ENCODE measurements at places on chromosomes 5 and 9.

GRCh38 chr5:97224112-97224750, 41.2 kb upstream of the RIOK2 start:
- no peak for DNase-seq

GRCh38 chr9:107425101-107426025, 64.2 kb downstream of the KLF4 start:
- DNase-seq: peak; percentile 24

DNA sequence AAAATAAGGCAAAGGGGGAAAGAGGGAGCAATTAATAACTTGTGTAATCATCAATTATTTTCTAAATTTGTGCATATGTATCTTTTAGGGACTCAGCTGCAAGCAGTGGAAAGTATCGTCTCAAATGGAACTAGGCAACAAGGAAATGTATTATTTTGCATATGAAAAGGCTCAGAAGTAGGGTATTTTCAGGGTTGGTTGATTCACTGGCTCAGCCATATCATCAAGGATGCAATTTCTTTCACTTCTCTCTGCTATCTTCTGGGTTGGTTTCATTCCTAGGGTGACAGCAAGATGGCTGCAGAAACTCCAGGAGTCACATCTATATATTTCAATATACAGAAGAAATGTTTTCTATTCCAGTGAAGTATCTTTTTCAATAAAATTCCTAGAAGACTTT, 509.8 kb downstream of the DMAC1 start:
- DNase-seq: no peak

DNA sequence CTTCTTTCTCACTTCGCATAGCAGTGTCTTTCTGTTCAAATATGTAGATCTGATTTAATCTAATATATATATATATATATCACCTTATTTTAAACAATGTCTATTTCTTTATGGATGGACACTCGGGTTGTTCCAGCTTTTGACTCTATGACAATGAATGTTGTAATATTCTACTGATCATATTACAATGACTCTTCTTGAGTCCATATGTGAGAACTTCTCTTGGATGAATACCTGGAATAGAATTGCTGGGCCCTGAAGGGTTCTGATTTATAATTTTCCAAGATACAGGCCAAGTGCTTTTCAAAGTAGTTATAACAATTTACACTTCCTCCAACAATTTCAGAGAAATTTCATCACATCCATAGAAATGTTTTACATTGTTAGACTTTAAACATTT, 28.8 kb downstream of the NTRK2 start:
- DNase-seq: no peak

DNA sequence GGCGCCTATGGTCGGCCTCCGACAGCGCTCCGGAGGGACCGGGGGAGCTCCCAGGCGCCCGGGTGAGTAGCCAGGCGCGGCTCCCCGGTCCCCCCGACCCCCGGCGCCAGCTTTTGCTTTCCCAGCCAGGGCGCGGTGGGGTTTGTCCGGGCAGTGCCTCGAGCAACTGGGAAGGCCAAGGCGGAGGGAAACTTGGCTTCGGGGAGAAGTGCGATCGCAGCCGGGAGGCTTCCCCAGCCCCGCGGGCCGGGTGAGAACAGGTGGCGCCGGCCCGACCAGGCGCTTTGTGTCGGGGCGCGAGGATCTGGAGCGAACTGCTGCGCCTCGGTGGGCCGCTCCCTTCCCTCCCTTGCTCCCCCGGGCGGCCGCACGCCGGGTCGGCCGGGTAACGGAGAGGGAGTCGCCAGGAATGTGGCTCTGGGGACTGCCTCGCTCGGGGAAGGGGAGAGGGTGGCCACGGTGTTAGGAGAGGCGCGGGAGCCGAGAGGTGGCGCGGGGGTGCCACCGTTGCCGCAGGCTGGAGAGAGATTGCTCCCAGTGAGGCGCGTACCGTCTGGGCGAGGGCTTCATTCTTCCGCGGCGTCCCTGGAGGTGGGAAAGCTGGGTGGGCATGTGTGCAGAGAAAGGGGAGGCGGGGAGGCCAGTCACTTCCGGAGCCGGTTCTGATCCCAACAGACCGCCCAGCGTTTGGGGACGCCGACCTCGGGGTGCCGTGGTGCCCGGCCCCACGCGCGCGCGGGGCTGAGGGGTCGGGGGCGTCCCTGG, 561 bp downstream of the DAPK1 start:
- no peak for DNase-seq

- DNase-seq: peak; percentile 41
Measured at GRCh38 chr5:38556599-38557307, at the start of gene LIFR. Gene LIFR, minus strand, starts transcription at chr5:38556646. Its CDS starts 25,999 bp downstream, at chr5:38530647.

- no peak for DNase-seq
Measured at GRCh38 chr5:5558638-5559527, 136.4 kb downstream of the ICE1 start.

DNA sequence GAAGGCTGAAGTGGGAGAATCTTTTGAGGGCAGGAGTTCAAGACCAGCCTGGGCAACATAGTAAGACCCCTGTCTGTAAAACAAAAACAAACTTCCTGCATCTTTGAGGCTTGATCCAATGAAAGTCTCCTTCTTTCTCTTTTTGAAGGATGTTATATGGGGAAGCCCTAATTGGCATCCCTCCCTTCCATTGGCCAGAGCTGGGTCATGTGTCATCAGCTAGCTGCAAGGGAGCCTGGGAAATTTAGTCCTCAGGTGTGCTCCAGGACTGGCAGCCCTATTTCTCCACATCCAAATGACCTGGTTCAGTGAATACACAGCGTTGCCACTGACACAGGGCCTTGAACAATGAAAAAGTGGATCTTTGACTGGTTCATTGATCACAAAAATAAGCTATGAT, 9.0 kb upstream of the IER5L start:
- no peak for DNase-seq

DNA sequence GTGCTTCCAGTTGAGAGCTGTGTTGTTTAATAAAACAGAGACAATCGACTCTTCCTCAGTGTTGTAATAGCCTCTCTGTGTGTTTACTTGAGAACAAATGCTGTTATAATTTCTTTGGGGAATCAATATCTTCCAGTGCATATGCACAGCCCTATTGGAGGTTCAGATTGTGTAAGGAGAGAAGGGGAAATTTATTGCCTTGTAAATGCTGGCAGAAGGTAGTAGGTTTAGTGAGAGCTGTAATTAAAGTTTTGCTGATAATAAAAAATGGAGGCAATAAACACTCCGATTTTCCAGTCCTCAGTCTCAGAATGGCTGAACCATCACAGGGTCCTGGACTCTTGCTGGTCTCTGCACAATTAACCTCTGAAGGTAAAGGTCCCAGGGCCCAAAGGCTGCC, 128.3 kb downstream of the C5orf15 start:
- no peak for DNase-seq

GRCh38 chr5:126628102-126628501, 27.4 kb downstream of the PHAX start:
- no peak for DNase-seq

DNA sequence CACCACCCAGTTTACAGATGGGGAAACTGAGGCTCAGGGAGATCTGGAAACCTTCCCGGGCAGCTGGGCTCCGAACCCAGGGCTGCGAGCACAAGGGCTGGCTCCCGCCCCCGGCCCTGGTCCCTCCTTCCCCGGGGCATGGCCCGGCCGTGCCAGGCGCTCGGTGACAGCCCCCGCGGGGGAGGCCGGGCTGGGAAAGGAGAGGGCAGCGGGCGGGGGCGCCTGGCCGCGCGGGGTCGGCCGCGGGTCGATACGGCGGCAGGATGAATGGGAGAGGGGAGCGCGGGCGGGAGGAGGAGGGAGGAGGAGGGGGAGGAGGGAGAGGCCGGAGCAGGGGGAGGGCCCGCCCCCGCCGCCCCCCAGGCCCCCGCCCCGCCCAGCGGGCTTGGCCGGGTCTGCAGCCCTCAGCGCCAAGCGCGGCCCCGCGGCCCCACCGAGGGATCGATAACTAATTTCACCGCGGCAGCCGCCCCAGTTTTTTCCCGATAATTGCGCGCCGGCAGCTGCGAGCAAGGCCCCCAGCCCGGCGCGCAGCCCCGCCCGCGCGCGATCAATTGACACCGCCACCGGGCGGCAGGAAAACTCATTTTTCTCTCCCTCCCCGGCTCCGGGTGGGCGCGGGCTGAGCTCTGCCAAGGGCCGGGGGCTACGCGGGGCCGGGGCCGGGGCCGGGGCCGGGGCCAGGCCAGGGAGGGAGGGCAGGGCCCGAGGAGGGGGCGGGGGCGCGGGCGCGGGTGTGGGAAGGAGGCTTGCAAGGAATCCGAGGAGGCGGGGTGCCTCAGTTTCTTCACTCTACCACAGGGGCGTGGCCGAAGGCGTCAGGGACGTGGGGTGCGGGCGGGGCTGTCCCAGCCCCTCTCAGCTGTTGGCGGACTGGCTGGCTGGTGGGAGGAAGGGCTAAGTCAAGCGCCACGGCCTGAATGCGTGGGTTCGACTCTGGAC, 52.1 kb downstream of the C9orf50 start:
- peak; percentile 20 for DNase-seq

GRCh38 chr5:42423285-42424165, at the start of gene GHR:
Gene GHR, plus strand, starts transcription at chr5:42423439. Its CDS starts 142,436 bp downstream, at chr5:42565875.
- DNase-seq: peak; percentile 11

DNA sequence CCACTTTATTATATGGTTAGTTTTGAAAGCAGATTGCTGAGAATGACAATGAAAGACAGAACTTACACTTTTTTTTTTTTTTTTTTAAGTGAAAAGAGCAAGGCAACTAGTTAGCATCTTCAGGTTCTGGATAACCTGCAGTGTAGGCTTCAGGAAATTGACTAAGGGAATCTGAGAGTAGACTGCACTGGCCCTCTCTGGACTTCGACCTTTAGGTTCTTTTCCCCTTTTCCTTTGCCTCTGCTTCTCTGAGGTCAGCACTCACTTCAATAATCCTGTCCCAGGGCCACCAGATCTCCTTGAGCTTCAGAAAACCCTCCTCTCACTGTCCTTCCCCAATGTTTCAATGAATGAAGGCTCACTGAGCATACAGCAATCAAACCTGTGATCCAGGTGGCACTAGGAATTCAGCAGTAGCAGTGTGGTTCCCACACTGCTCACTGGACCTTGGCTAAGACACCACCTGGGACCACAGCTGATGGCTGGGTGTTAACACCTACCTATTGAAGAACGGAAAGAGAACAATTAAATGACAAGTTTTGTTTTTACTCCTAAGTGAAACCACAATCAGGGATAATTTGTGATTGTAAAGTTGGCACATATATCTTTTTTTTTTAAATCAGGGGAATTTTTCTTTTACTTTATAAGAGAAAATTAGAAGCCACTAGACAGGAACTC, 85.8 kb upstream of the IL6ST start:
- DNase-seq: no peak

DNA sequence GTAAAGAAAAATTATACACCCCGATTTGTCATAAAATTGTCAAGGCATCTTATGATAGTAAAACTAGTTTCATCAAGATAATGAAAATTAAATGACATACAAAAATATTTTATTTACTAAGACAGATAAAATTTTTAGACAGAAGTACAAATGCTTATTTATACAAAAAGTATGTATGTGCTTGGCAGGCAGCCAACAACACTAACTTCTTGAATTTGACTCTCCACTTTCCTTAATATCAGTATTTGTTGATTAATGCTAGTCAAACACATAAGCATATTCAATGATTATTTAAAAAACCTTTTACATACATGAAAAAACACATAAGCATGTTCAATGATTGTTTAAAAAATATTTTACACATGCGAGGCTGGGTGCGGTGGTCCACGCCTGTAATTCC, 1079.9 kb upstream of the CDH6 start:
- DNase-seq: no peak

DNA sequence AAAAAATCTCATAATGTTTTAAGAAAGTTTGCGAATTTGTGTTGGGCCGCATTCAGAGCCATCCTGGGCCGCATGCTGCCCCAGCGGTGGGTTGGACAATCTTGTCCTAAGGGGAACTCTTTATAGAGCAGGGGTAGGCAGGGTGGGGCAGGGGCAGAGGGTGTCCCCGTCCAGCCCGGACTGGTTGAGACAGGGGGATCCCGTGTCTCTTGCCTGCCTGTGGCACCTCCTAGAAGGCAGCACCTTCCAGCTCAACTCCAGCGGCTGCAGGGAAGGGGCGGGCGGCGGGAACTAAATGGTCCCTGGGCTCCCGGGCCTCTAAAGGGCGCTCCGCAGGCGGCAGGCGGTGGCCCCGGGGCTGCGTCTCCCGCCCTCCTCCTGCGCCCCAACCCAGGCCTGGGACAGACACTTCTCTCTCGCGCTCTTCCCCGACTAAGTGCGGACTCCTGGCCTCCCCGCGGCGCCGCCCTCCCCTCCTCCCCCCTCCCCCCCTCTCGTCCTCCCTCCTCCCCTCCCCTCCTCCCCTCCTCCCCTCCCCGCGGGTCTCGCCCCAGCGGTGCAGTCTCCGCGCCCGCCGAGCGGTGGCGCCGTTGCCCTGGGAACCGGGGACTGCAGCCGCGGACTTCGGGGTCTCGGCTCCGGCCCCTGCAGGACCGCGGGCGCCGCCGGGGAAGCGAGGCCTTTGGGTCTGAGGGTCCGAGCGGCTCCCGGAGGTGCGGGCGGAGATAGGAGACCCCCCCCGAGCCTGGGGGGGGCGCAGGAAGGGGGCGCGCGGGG, 132.6 kb downstream of the MRPL36 start:
- peak; percentile 32 for DNase-seq

DNA sequence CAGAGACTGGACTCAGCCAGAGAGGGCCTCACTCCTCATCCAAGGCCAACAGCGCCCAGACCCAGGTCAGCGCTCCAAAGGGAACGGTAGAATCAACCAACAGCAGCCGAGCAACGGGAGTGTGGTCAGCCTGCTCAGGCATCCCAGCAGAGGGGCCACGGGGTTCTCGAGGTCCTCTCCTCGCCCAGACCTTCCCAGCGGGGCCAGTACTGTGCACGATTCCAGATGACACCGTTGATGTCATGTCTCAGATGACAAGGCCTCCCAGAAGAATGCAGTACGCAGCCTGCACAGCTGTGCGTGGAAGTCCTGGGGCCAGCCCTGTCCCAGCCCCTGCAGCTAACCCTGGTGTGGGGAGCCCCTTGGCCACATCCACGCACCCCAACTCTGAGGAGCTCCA, 141.0 kb upstream of the PPP1R26 start:
- no peak for DNase-seq

Measured in CD4-positive, alpha-beta T cell treated with Interleukin-10 for 1 hour (primary cell).